ENCODE measurements at places on chromosomes 1 and 21. TPM values are rescaled to one million over a fixed set of nuclear protein-coding genes. Genes with fewer than 3 reads are reported as not detected.

- DNase-seq: no peak
Measured at GRCh38 chr21:25752416-25752815, 17.6 kb downstream of the GABPA start.

Gene VCAM1
- 1.1 TPM for total RNA-seq

Gene MTARC1
- total RNA-seq: not detected

DNA sequence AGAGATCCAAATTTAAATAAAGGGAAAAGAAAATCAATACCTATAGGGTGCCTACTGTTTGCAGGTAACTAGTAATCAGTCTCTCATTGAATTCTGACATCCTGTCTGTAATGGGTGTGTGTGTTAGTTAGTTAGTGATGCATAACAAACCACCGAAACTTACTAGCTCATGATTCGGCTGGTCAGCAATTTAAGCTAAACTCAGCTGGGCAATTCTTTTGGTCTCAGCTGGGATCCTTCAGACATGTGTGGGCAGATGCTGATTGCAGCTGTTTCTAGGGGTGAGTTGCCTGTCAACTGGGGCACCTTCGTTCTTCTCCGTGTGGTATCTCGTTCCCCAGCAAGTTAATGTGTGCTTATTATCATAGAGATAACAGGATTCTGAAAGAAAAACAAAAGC is 40.2 kb upstream of the ZNF124 start:
- DNase-seq: no peak

- peak; percentile 37 for DNase-seq
Measured at GRCh38 chr21:42118901-42119300, 47.8 kb downstream of the UMODL1 start.

DNA sequence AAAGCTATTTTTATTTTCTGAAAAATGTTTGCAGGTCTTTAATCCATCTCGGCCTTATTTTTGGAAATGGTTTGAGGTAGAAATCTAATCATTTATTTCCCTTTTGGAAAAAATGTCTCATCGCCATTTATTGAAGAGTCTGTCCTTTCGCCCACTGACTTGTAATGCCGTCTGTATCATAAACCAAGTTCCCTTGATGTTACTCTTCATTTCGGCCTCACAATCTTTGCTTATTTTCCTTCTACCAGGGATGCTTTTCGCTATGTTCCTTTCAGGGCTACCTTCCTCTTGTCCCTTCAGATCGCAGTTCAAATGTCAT is 422 bp upstream of the RLF start:
- DNase-seq: no peak

DNA sequence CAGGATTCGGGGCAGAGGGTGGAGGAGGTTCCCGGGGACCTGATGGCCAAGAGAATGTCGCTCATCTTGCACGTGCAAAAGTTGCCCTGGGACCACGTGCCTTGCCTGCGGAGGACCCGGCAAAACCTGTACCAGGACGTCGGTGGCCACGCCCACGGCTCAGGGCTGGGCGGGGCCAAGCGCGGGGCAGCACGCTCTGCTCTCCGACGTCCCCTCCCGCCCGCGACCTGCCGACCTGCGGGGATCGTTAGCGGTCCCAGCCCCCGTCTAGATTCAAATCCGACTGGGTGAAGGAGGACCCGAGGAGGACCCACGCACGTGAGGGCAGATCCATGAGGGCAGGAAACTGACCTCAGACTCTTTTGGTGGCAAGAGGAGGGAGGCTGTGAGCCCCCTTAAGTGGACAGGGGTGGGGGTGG is at the start of gene C1orf167:
Gene C1orf167, plus strand, starts transcription at position 206 of the 419 bp plus-strand sequence. CDS start 2,208 bp downstream, outside the sequence.
- DNase-seq: peak; percentile 44

DNA sequence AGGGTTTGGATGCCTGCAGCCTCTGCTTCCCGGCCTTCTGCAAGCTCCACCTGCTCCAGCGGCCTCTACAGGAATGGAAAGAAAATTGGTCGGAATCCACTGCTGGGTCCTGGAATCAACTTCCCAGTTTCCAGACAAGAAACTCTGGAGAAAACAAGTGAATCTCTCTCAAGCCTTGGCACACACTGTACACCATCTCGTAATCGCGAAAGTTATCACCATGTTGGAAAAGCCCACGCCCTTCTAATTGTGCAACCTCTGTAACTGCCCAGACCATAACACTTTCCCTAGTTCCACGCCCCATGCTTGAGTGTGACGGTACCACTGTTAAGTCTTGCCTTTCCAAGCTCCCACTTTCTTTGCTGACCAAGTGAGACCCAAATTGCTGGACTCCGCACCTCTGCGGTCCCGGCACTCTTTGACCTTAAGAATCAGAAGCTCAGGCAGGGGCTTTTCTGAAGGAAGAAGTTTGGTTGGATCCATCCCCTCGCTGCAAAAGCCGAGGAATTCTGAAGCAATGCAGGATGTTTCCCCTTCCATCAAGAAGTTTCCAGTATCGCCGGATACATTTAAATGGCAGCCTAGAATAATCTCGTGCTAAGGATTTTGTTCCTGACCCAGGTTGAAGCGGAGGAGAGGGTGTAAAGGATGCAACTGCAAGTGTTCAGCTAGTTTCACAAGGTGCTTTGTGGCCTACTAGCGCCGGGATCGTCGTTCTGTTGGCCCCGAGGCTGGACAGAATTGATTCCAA is 6.2 kb downstream of the NR5A2 start:
- no peak for DNase-seq

DNA sequence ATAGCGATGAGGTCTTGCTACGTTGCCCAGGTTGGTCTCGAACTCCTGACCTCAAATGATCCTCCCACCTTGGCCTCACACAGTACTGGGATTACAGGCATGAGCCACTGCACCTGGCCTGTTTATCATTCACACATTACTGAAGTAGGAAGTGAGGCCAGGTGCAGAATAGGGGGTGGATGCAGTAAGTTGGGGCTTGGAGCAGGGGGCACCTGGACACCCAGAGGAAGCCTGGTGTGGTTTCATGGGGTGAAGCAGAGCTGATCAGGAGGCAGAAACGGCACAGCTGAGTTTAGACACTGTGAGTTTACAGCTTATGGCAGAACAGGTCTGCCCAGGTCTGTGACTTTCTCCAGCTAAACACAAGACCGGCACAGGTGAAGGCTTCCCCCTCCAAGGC is 4.9 kb downstream of the CDA start:
- no peak for DNase-seq

DNA sequence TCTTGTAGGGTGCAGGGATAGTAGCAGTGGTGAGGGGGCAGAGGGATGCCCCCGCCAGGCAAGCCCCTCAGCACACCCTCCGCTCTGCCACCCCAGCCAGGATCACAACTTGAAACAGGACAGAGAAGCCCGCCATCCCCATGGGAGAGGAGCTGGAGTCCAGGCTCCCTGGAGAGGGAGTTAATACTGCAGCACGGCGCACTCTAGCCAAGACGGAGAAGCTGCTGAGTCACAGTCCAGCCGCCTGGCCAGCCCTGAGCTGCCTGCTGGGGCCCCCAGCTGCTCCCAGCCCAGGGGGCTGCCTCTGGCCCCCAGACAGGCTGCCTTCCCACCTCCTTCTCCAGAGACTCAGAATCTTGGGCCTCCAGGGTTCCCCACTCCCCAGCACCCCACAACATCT is 87.2 kb downstream of the SYT2 start:
- DNase-seq: no peak

Gene CDCA8
- total RNA-seq: 53.7 TPM

Gene CNKSR1
- total RNA-seq: 1.2 TPM

DNA sequence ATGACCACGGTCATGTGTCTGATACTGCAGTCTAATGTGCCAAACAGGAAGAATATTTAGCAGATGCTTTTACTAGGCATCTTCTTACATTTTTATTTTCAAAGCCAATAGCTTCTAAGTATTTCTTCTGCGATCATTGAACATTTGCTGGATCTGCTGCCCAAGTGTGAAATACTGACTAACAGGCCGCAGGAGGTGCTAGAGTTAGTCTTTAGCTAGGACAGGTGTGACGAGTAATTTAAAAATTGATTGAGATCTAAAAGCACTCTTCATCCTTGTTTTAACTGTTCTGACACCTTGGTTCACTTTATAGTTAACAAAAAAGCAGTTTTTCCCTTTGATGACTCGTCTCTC is 748 bp upstream of the FAM78B start:
- DNase-seq: no peak

DNA sequence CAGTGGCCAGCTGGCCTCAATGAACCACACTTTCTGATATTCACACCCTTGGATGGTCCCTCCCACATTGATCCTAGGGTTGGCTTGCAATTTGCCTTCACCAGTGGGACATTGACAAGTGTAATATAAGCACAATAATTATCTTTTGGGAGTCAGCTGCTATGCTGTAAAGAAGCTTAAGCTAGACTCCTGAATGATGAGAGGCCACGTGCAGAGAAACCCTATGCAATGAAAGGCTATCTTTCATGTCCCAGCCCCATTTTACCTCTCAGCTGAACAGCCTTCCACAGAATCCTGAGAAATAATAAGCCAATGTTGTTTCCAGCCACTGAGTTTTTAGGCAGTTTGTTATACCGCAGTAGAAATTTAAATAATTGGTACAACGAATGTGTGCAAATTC is 11.1 kb upstream of the C8A start:
- DNase-seq: no peak

- no peak for DNase-seq
Measured at GRCh38 chr1:233107130-233107660, 156.8 kb downstream of the NTPCR start.

- DNase-seq: no peak
Measured at GRCh38 chr1:199784138-199784895, 243.2 kb upstream of the NR5A2 start.

Gene KLHDC9
- not detected for total RNA-seq

- DNase-seq: no peak
Measured at GRCh38 chr1:56285554-56286402, 293.6 kb downstream of the PLPP3 start.

Gene ERICH3
- not detected for total RNA-seq

- peak; percentile 15 for DNase-seq
Measured at GRCh38 chr21:29235714-29236197, 63.0 kb upstream of the BACH1 start.

Gene ADAMTS5
- total RNA-seq: not detected

DNA sequence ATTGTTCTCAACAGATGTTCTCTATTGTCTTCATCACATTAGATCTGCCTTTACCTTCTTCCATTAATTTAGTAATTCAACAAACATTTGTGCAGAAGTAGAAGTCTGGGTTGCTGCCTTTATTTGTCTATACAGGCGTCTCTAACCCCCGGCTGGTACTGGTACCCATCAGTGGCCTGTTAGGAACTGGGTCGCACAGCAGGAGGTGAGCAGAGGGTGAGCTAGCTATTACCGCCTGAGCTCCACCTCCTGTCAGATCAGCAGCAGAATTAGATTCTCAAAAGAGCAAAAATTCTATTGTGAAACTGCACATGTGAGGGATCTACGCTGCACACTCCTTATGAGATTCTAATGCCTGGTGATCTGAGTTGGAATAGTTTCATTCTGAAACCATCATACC is 12.9 kb upstream of the EDEM3 start:
- no peak for DNase-seq

DNA sequence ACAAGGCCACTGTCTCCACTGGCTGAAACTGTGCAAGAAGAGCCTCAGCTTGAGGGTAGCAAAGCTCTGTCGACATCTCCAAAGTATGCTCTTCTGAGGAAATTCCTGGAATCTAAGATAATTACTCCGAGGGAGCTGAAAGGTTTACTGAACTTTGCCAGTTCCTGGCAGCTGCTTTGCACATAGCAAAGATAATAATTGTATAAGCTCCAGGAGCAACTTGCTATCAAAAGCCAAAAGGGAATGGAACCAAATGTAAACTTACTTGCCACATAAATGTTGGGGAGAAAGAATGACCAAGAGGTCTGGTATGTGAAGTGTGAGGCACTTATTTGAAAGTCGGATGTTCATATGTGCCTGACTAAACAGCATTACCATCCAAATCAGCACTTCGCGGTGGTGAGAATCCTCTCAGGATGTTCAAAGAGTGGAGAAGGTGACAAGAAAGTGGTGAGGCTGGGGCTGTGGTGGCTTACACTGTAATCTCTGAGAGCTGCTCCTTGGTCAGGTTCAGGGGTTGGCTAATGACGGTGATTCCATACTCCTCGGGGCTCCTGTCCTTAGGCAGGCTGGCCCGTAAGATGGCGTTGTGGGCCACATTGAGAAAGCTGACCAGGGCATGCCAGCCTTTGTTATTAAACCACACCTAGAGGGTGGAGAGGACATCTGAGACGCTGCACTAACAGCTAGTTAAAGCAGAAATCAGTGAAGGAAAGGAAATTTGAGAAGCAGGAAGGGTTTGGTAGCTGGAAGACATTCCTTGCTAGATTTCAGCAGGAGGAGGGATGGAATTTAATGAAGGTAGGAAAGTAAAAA is 100.0 kb downstream of the ABCA4 start:
- DNase-seq: no peak

DNA sequence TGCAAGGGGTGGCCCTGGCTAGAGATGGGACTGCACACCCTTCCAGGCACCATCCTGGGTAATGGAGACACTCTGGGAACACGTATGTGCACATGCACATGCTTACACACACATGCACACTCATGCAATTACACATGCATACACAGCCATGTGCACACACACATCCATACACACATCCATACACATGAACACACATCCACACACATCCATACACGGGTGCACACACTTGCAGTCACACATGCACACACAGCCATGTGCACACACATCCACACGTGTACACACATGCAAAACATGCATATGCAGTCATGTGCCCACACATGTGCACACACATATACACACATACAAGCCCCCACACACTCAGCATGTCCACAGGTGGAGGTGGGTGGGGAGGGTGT is 22.3 kb upstream of the POFUT2 start:
- no peak for DNase-seq

Gene CHI3L2
- total RNA-seq: 9.2 TPM
